ENCODE measurements at places on chromosomes 1 and 21.

GRCh38 chr1:227887697-227888403, 59.9 kb downstream of the WNT9A start:
- DNase-seq: no peak

GRCh38 chr1:215375381-215375780, 191.7 kb upstream of the KCTD3 start:
- no peak for DNase-seq

- DNase-seq: no peak
Observed at GRCh38 chr1:182826892-182827291, 12.3 kb upstream of the DHX9 start.

- no peak for DNase-seq
Observed at GRCh38 chr1:170765712-170766330, 101.9 kb downstream of the PRRX1 start.

- DNase-seq: no peak
Observed at GRCh38 chr1:178916448-178917174, 45.7 kb upstream of the ANGPTL1 start.

DNA sequence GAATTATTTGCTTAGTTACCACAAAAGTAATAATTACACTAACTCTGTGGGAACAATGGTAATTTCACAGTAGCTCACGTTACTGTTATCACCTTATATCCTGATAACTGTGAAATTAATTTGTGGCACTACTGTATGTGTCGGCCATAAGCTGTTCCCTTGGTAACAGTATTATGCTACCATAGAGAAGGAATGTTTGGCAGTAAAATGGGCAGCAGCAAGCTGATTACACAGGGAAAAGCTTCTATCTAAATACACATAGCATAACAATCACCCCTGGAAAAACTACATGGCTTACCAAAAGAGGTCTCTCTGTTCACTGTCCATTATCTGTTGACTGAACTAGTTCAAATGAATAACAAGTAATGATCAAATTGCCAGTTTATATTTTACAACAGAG, 124.1 kb downstream of the DPYD start:
- DNase-seq: no peak

DNA sequence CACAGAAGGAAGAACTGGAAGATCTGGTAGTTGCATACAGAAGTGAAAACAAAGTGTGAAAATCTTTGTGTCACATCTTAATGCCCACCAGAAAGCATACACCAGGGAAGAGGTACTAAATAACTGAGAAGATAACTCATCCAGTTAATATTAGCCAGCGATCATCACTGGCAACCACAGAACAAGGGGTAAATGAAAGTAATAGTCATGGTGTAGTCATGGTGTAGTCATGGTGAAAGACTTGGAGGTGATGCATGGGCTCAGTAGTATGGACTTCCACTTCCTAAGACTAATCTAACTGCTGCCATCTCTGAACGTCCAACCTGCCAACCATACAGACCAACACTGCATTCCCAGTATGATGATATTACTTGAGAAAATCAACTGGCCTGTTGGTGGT, 481.2 kb upstream of the NR5A2 start:
- DNase-seq: no peak

DNA sequence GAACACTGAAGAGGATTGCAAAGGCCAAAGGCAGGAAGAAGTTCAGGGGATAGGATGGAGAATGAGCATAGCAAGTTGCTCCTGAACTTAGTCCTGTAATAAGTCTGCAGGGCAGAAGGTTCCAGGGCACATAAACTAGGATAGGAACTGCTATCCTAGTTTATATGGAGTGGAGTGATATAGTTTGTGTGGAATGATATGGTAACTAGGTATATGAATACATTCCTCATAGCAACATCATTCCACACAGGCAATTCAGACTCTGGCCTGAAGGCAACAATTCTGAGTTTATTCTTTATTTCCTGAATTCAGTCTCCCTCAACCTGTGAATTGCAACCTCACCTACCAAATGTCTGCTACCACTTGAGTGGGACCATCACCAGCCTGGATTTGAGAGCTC, 154.9 kb upstream of the GREM2 start:
- no peak for DNase-seq

DNA sequence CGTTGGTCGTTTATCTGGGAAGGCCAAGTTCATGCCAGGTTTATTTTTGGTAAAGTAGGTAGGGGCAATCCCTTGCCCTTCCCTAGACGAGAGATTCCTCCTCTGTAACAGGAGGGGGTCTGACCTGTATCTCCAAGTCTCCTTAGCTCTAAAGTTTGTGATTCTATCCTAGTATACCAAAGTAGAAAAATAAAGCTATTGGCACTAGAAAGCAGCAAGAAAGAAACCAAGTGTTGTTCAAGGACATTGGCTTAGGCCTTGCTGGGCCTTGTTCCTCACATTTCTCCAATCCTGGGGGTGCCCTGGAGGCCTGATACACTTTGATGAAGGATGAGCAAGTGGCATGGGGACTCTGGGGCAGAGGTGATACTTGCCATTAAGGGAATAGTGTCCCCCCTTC, 814 bp downstream of the MTARC2 start:
- DNase-seq: no peak

GRCh38 chr1:116276532-116276931, 96.5 kb upstream of the ATP1A1 start:
- DNase-seq: no peak

GRCh38 chr1:55579332-55580001, 364.3 kb upstream of the USP24 start:
- no peak for DNase-seq

- DNase-seq: no peak
Observed at GRCh38 chr1:14947421-14947820, 206.1 kb upstream of the TMEM51 start.

All from stimulated activated CD8-positive, alpha-beta memory T cell treated with anti-CD3 and anti-CD28 coated beads, Interleukin-7, amount 100 ng/mL, for 24 hours (primary cell).